Activated CD4-positive, alpha-beta T cell treated with anti-CD3 and anti-CD28 coated beads for 36 hours (primary cell): ENCODE measurements at places on chromosomes 5 and 9.

GRCh38 chr9:27712806-27713205 is 139.5 kb upstream of the C9orf72 start:
- no peak for DNase-seq

DNA sequence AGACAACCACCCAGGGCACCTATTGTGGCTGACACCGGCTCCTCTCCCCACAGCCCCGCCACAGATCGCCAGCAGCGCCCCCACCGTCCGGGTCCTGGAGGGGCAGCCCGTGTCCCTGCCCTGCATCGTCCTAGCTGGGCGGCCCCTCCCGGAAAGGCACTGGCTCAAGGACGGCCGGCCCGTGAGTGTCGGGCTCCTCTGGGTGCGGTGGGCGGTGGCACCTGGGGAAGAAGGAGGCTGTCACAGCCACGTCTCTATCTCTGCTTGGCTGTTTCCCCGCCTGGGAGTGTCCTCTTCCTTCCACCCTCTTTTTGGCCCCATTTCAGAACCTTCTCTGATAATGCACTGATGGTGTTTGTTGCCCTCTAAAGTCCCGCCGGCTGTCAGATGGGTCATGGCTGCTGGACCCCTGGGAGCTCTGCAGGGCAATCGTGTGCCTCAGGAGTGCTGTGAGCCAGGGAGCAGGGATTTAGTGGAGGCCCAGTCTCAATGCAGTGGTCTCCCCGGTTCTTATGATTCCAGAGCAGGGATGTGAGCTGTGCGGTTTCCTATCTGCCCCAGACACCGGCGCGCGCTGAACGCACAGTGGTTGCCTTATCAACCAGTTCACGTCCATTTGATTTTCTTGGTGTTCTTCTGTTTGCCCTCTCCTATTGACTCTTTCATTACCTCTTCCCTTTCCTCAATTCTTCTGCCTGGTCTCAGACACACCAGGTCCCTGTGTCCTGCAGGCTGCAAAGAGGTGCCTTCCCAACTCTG is 55.3 kb downstream of the HMCN2 start:
- DNase-seq = no peak

- no peak for DNase-seq
These were observed 39.2 kb upstream of the RARS1 start for GRCh38 chr5:168446983-168447619.

DNA sequence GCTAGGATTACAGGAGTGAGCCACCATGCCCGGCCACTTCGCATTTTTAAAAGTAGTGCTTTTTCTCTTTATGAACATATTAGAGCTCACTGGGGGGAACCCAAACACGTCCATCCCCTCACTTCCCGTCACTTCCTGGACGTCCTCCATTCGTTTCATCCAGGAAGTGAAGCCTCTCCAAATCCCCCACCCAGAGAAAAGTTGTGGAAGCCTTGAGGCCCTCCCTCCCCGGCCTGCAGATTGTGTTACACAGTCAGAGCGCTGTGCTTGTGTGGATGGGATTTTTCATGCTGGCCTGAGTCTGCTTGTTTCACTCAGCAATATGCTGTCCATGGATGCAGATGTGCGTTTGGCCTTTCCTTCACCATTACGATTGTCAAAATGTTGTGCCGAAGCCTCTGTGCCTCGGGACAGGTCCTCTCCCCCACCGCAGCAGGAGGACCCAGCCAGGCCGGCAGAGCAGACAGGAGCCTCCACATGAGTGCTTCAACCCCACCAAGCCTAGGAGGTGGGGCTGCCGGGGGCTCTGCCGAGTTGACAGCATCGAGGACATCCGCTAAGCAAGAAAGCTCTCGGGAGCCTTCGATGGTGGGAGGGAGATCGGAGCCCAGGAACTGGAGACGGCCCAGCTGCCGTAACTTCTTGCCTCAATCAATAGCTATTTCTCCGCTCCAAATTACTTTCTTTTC is 121.6 kb upstream of the PPP1R26 start:
- no peak for DNase-seq

DNA sequence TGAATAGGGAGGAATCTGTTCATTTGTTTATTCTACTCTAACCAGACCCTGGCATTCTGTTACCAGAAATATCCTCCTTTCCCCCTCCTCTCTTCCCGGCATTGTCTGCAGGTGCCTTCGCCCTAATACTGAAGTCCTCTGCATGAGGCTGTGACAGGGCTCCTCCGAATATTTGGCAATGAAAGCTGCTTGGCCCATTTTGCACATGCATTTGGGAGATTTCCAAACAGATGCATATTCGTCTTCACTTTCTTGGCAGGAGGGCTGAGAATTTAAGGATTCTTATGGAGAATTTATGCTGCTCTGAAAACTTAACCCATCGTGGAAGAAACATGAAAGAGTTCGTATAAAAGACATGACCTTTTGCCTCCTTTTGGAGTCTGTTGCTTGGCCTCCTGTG is 484.0 kb downstream of the ZNF608 start:
- no peak for DNase-seq

DNA sequence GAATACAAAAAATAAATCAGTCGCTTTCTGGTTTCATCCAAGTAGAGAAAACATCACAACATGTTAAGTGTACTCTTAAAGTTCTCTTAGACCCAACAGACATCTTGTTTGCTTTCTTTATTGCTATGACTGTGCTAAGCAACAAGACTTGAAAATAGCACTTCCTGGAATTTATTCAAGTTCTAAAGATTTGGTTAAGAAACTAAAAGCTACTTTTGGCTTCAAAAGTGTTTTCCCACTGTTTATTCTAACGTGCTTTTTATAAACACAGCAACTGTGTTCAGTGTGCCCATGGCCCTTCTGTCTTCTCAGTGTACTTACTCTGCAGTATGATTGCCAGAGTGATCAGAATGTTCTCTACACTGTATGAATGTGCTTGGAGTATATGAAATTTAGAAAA is 109.8 kb downstream of the GIN1 start:
- no peak for DNase-seq

DNA sequence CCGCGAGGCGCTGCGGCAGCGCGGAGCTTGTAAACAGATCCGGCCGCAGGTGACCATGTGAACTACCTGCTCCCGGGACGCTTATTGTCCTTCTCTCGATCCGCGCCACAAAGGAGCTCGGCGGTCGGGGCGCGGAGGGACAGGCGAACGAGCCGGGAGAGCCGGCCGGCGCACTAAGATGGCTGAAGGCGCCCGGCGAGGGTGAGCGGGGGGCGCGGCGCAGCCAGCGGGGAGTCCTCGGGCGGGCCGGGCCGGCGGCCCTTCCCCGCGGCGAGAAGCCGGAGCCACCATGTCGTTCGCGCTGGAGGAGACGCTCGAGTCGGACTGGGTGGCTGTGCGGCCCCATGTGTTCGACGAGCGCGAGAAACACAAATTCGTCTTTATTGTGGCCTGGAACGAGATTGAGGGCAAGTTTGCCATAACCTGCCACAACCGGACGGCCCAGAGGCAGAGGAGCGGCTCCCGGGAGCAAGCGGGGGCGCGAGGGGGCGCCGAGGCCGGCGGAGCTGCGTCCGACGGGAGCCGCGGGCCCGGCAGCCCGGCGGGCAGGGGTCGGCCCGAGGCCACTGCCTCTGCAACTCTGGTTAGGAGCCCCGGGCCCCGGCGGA is 535 bp downstream of the JMY start:
- DNase-seq = peak; percentile 50

- peak; percentile 87 for DNase-seq
These were observed 69.0 kb downstream of the SLC28A3 start for GRCh38 chr9:84271531-84271900.

DNA sequence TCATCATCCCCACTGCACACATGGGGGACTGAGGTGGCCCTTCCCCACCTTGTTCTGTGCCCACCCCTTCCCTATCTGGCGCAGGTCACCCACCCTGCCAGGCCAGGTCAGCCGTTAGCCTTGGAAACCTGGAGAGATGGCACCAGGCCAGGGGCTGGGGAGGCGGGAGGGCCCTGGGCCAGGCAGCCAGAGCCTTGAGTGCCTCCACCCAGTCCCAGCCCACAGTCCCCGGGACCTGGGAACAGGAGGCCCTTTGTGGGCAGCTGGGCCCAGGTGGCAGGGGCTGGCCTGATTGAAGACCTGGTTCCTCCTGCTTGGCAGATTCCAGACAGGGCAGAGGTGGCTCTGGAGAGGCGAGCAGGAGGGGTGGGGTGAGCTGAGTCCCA is 70.6 kb downstream of the LRSAM1 start:
- DNase-seq = no peak

- DNase-seq = no peak
These were observed 28.6 kb upstream of the SELENOP start for GRCh38 chr5:42840269-42840668.

GRCh38 chr5:143219696-143220095 is 183.8 kb downstream of the NR3C1 start:
- DNase-seq = no peak

DNA sequence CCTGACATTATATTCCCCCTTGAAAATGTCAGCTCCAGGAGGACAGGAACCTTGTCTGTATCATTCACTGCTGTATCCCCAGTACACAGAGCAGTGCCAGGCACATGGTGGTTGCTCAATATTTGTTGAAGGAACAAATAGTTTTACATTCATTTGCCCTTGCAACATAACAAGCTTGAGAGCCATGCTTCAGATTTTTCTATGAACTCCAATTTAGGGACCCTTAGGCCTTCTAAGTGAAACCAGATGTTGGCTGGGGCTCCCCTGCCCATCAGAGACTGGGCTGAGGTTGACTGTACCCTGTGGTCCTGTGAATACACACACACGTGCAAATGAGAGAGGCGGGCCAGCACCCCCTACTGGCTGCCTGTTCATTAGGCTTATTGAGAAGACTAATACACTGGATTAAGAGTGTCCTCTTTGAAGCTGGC is 214.9 kb upstream of the WWC1 start:
- peak; percentile 46 for DNase-seq

- DNase-seq = peak; percentile 26
These were observed 8.3 kb upstream of the COMMD10 start for GRCh38 chr5:116076496-116076895.

DNA sequence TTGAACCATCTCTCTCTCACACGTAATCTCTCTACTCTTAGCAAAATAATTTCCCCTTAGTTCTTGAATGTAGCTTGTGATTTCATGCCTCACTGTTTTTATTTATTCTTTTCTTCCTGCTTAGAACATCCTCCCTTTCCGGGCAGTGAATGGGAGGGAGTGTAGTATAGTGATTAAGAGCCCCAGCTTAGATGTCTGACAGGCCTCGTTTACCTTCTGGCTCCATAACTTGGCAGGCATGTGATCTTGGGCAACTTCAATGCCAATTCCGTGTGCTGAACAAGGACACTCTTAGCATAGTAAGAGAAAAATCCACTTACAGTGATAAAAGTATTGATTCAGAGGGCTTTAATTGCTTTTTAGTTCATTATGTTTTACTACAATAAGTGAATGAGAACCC is 96.3 kb upstream of the TNPO1 start:
- DNase-seq = no peak

- DNase-seq = no peak
These were observed 15.5 kb downstream of the ADAMTS16 start for GRCh38 chr5:5155617-5156016.

GRCh38 chr9:26955222-26955903 is 849 bp upstream of the IFT74 start:
- no peak for DNase-seq

DNA sequence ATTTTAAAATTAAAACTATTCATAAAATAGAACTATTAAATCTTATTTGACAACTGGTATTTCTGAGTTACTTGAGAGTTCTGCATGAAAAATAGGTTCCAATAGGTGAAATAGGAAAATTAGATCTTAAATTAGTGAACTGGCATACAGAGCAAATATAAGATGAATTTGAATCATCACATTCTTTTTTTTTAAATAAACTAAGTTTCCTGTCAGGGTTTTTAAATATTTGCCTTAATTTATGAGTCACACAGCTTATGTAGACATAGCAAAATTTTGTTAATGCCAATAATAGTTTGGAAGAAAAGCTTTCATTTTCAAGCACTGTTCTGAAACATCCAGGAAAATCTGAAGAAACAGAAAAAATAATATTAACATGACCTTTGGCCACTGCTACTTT is 311.7 kb upstream of the HAPLN1 start:
- no peak for DNase-seq
